ENCODE measurements at places on chromosomes 13 and 19.
A peak's percentile ranks its signal among the peaks of the same experiment; 100 is the strongest.

DNA sequence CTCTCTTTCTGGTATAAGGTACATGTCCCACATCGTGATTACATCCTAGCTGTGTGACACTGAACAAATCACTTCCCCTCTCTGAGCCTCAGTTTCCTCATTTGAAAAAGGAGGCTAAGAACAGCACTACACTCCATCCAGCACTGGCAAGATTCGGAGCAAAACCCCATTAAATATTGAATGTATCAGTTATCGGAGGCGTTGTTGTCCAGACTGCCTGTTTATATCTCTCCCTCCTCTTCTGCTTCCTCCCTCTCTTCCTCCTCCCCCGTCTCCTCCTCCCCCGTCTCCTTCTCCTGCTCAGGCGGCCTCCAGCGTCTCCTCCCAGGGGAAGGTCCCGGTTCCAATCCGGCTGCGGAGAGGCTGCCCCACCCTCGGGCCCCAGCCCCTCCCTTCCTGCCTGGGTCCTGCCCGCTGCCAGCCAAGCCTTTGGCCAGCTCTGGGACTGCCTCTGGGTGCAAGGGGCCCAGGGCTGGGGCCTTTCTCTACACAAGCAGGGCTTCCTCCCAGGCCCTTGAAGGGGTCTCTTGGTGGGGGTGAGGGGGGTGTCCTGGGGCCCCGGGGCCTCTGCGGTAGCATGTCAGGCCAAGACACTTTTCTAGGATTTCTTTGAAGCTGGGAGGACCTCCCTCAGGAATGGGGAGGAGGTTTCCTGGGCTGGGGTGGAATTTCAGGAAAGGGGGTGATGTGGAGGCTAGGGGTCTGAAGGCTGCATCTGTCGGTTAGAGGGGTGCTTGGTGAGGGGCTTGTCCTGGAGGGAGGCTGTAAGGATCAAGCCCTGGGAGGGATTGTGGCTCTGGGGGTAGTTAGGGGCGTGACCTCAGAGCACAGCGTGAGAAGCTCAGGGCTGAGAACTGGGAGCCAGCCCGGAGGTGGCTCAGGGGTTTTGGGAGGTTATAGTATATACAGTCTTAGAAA is 1.9 kb downstream of the RRAS start:
- no peak for DNase-seq

DNA sequence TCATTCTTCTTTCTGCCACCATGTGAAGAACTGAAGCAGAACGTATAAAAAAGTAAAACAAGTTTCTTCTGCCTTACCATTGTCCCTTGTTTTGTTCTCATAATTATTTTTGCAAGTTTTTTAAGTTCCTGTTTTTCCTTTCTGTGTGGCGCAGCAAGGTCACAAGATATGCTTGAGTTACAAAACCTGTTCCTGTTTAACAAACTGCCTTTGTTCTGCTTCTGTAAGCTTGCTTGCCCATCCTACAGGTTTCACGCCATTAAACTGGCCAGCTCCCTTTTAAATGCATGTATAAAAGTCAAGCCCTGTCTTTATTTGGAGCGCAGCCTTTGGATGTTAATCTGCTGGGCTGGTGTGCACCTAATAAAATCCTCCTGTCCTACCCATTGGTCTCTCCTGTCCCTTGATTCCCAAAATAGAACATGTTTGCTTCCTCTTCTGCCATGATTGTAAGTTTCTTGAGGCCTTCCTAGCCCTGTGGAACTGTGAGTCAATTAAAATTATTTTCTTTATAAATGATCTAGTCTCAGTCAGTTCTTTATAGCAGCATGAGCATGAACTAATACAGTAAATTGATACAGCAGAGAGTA is 1115.4 kb downstream of the SLITRK1 start:
- DNase-seq = peak; percentile 91

DNA sequence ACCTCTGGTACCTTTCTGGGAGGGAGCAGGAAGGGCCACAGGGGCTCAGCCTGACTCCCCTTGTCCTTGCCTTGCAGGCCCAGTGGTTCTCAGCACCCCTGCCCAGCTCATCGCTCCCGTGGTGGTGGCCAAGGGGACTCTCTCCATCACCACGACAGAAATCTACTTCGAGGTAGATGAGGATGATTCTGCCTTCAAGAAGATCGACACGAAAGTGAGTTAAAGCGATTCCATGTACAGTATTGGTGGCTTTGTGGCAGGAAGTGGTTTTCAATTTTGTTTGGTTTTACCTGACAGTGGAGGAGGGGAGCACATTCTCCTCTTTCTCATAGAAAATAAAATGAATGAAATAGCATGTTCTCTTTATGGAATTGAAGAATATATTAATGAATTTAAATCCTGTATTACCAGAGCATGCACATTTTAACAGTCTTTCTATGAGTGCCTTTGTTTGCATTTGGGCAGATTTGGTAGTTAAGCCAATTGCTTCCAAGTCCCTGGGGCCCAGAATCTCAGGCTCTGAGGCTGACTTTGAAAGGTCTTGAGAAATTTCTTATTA is 4.1 kb downstream of the MAB21L1 start:
- DNase-seq = no peak

DNA sequence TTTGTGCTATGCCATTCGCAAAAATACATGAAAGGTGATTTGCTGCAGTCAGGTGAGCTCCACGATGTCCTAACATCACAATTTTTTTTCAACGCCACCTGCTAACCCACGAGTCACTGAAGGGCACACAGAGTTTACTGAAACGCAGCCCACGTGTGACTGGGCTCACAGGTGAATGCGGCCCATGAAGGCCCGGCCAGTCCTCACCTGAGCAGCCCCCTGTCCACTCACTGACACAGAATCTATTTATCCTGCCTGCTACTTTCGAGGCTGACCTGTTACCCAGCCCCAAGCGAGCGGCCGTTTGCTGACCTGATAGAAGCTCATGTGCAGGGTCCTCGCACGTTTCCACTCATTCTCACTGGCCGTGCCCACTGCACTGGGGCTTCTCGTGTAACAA is 121.9 kb upstream of the SOX1 start:
- DNase-seq = no peak
